ENCODE measurements at places on chromosomes 11 and 22.

GRCh38 chr22:46829117-46829891 is 66.9 kb downstream of the TBC1D22A start:
- DNase-seq, result no peak

GRCh38 chr11:125428486-125429173 is 67.4 kb downstream of the FEZ1 start:
- no peak for DNase-seq

- no peak for DNase-seq
Observed at GRCh38 chr11:35335226-35335625, 84.1 kb downstream of the SLC1A2 start.

DNA sequence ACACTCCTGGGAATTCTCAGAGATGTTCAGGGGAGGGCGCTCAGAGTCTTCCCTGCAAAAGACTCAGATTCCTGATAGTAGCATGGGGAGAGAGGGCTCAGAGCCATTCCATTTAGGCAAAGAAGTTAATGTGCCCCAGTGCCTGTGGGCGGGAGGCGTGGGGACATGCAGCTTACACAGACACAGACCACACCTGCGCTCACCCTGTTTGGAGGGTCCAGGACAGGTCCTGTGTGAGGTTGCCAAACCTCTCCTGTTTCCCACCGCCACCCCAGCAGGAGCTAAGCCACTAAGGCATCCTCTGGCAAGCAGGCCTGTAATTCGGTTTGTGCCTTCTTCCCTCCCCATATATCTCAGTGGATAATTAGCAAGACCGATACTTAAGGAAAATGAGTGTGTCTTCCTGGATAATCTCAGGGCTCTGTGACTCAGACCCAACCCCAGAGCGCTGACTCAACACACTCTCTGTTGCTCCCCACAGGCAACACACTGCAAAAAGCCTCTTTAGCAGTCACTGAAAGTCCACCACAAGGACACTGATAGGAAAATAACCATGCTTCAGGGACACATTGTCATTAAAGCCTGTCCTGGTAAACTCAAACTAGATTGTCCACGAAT is 118.9 kb upstream of the LMO1 start:
- DNase-seq, result no peak

- DNase-seq, result no peak
Observed at GRCh38 chr11:47850337-47850736, 2.2 kb upstream of the NUP160 start.

DNA sequence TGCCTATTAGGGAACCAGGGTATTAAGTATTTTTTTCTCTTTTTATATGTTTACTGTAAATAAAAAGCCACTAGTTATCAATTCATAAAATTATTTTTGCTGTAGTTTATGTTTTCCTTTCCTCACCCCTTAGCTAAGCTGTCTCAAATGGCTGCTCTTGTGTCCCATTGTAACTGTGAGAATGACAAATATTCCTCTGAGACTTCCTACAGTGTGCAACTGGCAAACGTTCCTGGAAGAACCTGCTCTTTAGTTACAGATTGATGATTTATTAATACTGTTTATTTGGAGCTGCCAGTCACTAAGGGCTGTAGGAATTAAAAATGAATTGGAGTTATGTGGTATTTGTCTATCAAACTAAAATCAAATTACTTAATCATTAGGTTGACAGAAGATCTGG is 675.4 kb upstream of the ARHGAP42 start:
- no peak for DNase-seq

DNA sequence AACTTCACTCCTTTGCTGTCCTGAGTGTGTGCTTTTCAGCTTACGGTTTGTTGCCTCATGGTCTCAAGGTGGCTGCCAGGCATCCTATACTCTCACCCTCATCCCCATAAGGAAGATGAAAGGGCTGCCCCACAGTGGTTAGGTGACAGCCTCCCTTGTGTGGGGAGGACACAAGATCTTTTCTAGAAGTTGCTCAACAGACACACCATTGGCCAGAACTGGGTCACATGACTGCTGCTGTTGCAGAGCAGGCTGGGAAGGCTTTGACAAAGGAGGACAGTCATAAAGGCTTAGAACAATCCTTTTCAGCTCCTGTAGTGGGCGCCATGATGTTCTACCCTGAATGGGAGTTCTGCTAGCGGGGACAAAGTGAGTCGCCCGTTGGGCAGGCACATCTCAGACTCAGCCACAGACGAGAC is 69.7 kb upstream of the RASD2 start:
- DNase-seq, result no peak

Measured in left renal cortex interstitium (tissue), 4 donors.